ENCODE measurements at places on chromosomes 4 and X.

DNA sequence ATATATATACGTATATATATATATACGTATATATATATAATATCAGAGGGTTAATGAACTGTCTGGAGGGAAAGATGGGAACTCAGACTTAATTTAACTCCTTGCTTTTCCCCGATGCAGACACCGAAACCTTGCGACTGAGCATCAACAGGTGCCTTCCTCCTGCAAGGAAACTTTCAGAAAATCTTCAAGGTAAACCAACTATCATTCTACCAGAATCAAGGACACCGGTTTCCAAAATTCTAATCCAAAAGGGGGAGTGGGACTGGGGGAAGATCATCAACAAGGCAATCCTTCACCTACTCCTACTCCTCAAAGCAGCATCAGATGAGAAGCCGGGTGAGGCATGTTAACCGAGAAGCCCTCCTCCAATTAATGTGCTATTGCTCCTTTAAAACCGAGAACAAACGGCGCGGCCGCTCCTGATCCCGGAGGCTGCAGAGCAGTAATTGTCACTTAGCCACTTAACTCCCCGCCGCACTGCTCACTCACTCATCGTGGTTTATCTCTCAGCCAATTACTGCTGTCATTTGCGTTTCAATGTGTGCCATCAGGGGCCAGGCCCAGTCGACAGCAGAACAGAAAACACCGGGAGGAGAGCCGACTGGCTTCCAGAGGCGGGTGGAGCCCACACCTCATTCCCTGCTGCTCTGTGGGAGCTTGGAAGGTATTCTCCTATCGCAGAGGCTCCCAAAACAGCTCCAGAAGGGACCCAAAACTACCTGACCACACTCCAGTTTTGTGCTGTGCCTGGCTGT, 61.7 kb downstream of the MAML3 start:
- DNase-seq = no peak

DNA sequence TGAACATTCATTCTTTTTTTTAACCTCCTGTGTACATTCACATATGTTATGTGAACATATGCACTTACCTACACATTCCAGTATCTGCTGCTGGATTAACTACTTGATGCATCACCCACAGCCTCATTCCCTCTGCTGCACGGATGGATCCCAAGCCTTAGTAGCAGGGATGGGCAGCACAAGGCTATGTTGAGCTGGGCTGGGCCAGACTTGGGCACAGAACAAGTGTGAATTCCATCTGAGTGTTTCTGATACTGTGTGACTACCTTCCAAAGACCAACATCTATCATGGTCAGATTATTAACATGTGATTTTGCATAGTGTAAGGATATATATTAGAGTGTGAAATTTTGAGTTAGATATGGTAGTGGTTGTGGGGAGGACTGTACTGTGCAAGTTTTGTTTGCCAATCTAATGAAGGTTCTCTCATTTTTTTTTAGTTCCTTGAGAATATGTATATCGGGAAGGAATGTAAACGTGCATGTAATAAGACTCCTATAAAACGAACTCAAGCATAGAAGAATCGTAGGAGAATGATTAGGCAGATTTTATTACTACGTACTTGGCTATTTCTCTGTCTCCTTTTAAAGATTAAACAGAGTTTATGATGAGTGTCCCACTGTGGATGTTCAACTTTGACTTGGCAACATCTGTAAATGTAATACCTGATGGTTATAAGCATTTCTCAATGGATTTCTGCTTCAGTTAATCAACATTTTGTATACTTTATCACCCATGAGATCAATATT, 23.4 kb upstream of the STBD1 start:
- no peak for DNase-seq

DNA sequence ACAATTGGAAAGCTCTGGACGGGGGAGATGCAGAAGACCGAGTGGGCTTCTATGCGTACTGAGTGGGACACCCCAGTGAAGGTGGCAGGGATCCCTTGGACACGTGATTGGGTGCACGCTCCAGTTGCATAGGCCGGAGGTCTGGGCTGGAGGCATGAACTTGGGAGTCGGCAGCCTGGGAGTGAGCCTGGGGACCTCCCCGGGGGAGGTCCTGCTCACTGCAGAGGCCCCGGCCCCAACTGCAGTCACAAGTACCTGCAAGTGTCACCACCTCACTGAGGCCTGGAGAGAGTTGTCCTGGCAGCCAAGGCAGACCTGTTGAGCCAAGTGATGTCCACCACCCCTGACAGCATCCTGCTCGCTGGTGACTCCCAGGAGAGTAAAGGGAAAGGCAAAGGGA, 49.3 kb upstream of the HMX1 start:
- DNase-seq = no peak

DNA sequence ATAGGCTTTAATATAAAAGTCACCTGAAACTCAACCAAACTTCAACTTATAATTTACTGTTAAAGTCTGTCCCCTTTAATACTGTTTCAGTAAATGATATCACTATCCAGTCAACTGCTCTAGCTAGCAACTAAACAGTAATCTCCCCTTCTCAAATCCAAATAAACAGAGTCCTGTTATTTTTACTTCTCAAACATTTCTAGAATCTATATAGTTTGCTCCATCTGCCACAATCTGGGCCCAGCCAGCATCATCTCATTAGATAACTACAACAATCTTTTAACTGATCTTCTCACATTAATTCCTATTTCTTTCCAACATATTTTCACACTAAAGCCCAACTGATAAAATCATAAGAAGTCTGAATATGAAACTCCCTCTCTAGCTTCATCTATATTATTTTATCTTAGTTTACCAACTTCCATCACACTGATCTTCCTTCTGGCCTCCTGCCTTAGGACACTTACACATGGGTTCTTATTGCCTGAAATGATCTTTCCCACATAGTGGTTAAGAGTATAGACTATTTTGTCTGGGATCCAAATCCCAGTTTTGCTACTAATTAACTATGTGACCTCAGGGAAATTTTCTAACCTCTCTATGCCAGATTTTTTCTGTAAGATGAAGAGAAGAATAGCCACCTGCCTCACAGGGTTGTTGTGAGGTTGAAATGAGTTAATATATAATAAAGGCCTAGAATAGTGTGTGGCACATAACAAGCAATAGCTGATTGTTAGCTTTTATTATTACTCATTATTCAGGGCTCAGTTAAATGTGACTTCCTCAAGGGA, 18.6 kb downstream of the TBCK start:
- DNase-seq = no peak

GRCh38 chr4:153296040-153296823, 48.3 kb upstream of the MND1 start:
- DNase-seq = peak; percentile 88

DNA sequence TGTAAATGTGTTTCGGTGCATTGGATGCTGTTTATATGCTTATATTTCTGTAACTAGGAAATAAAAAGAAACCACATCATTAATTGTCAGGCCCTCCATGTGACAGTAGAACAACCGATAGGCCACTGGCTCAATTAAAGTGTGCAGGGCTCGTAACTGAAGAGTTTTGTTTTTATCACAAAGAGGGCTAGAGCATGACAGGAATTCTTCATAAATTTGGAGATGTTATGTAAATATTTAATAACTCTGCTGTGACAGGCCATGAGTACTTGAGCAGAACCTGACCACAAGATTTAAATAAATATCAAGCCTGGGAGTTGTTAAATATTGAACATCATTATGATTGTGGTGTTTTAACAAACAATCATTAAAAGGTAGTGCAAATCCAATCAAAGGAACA, 55.9 kb downstream of the MID1 start:
- DNase-seq = no peak

DNA sequence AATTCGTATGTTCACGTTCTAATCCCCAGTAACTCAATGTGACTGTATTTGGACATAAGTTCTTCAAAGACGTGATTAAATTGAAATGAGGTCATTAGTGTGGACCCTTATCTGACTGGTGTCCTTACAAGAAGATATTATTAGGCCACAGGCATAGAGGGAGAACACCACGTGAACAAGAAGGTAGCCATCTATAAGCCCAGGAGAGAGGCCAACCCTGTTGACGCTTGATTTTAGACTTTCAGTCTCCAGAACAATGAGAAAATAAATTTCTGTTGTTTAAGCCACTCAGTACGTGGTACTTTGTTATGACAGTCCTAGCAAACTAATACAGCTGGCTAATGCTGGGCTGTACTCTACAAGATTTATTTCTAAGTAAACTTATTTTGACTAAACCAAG, 1.5 kb upstream of the EIF1AX start:
- DNase-seq = no peak

All from fibroblast of skin of abdomen (primary cell).